Activated T-helper 1 cell treated with anti-CD3 and anti-CD28 coated beads, Interleukin-2, amount 50 U/mL, for 16 hours (primary cell): ENCODE measurements at places on chromosomes 7 and 10.

DNA sequence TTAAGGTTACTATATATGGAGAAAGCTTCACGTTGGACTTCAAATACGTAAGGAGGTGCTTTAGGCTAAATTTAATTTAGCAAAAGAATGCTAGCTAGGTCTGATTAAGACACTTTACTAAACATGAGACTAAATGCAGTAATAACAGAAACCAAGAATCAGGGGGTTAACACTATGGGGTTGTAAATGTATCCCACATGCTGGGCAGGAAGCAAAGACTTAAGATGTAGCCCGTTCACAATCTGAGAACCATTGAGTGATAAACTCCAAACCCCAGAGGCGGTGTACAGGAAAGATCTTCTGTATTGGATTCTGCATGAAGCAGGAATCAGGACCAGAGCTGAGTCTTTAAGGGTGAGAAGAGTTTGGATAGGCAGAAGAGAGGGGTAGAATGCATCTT is 60.4 kb downstream of the FZD1 start:
- no peak for DNase-seq

GRCh38 chr10:100345570-100346330 is 1.3 kb upstream of the SCD start:
- no peak for DNase-seq

- no peak for DNase-seq
Measured at GRCh38 chr10:72954596-72955554, at the start of gene PLA2G12B. Gene PLA2G12B (minus strand): TSS chr10:72954806. CDS start chr10:72954685, 121 bp downstream.

DNA sequence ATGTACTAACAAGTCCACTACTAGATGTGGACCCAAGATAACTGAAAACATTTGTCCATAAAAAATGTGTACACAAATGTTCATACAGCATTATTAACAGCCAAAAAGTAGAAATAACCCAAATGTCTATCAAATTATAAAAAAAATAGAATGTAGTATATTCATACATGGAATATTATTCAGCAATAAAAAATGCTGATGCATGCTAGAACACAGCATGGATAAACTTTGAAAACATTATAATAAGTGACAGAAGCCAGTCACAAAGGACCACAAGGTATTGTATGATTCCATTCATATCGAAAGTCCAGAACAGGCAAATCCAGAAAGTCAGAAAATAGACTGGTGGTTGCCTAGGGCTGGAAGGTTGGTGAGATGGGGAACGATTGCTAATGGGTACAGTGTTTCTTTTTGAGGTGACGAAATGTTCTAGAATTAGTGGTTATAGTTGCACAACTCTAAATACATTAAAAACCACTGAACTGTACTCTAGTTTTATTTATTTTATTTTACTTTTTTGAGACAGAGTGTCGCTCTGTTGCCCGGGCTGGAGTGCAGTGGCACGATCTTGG is 43.3 kb upstream of the ANLN start:
- DNase-seq = no peak

DNA sequence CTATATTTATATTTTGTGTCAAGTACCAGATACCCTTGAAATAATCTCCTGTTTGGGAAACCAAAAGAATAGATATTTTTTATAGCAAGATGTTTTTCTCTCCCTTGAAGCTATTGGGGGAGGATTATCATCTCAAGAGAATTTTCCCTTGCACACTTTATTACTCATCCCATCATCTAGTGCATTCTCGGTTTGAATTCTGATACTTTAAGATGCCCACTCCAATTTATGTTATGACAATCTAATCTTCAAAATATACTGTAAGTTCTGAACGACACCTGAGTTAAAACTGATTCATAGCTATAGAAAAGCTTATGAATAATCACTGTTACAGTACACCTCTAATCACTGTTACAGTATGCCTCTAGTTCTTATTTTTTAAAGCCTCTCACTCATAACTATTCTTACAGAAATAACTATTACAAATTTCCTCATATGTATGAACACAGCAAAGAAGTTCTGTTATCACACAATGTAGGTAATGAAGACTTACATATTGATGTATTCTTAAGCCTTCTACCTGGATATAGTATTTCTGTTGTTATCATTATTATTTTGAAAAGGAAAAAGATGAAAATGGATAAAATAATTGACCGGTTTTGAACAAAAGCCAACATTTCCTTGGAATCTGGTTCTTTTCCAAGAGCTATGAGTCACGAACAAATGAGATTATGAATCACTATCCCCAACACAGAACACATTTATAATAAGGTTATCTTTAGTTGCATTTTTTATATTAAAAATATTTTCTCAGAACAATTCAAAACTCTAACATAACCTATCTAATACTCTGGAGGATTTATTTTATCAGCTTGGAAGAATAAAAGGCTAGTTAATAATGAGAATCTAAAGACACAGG is 72.3 kb upstream of the FAM13C start:
- DNase-seq = no peak

DNA sequence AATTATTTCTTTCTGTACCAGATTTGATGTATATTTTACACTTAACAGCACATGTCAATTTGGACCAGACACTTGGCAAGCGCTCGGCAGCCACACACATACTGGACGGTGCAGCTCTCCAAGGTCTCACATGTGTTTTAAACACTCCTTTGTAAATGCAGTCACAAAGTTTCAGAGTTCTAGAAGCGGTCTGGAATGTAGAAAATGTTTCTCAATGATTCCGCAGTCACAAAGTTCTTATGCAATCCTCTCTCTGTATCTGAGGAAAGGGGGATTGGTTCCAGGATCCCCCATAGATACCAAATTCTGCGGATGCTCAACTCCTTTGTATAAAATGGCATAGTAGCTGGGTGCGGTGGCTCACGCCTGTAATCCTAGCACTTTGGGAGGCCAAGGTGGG is 253.0 kb upstream of the GRB10 start:
- no peak for DNase-seq

GRCh38 chr10:98416606-98417388 is 1.8 kb upstream of the PYROXD2 start:
- DNase-seq = no peak

DNA sequence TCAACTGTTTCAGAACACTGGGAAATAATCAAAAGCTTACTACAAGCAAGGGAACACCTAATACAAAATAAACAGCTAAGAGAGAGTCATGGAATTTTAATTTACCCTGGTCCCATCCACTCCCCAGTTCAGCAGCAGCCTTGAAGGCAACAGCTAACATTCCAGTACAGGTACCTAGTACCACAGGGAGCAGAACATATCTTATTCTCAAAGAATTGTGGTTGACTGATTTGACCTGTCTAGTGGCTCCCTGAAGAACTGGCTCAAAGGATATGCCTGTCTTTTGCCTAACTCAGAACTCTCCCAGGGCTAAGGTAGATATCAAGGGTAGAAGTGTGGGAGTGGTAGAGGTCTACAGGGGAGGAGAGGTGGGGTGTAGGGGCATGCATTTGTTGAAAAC is 32.3 kb downstream of the SMURF1 start:
- no peak for DNase-seq

- DNase-seq = no peak
Measured at GRCh38 chr7:106704000-106704840, 43.3 kb upstream of the CCDC71L start.

GRCh38 chr7:74023092-74023536 is 4.9 kb upstream of the ELN start:
- no peak for DNase-seq

DNA sequence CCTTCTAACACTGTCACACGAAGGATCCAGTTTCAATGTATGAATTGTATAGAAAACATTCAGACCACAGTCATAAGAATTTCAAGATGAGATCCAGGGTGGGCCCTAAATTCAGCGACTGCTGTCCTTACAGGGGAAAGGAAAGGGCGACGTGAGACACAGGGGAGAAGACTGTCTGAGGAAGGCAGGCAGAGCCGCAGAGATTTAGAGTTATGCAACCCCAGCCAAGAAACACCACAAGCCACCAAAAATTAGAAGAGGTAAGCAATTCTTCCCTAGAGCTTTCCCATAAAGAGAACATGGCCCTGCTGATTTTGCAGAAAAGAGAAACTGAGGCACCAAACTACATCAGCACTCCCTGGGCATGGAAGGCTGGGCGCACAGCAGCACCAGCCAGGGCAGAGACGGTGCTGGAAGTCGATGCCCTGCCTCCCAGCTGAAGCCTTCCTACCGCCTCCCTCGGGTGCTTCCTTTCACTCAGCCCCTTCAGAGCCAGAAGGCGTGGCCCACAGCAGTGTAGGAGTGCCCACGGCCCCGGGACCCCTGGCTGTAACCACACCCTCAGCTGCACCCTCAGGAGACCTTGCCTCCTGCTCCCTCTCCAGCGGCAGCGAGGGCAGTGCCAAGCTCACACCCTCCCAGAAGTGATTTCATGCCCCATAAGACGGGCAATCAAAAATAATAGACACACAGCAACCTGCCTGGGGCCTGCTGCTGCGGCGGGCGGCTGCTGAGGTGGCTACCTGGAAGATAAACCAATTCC is 81.0 kb upstream of the LRRC4 start:
- DNase-seq = no peak

DNA sequence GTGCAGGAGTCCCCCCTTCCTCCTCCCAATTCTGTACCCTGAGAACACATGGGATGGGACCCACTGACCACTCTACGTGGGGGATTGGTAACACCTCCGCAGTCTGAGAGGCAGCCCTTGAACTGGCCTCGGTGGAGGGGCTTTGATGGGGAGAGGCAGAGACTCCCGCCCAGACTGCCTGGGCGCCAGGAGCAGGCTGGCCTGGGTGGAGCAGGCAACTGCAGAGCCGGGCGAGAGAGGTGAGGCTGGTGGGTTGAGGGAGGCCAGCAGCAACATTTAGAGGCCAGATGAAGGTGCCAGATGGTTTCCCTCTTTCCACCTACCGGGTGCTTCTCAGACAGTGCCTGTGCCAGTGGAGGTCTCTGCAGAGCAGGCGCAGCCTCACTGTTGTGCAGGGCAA is 30.7 kb upstream of the ZNF467 start:
- DNase-seq = no peak

DNA sequence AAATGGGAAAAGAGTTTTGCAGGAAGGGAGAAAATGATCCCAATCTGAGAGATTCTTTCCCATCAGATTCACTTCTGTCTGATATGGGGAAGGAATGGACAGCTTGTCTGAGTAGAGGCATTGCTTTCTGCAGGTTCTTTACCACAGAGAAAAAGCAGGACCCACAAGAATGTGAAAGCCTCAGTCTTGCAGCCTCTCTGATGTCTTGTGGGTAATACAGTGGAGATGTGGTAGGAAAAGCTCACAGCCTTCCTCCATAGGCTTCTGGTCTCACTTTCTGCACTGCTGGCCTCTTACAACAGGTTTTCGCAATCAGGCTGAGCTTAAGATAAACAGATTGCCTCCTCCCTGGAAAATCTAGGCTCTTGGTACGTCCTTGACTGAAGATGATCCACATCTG is 551 bp downstream of the IFIT1 start:
- DNase-seq = no peak

- no peak for DNase-seq
Measured at GRCh38 chr7:70321016-70321590, 722.8 kb downstream of the AUTS2 start.

DNA sequence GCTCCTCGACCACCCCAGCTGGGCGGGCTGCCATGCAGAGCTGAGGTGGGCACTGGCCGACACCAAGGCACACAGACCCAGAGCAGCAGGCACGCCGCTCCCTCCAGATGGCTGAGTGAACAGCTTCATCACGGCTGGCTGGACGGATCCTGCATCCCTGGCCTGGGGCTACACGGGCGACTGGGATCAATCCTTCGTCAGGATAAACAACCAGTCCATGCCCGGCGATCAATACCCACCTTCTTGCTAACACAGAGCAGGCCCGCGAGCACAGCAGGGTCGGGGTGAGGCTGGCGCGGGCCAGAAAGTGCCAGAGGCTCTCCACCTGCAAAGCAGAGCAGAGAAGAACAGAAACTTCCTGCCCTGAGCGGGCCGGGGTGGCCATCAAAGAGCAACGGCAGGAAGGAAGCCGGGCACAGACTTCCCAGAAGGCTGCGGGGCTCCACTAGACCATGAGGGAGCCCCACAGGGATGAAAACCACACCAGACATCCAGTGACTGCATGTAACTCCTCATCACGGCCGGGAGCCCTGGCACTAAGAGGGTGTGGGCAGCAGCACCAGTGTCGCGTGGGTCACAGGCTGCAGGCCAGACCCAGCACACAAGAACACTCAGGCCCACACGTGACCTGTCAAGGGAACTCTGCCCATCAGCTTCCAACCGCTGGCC is 166.4 kb downstream of the MAD1L1 start:
- DNase-seq = no peak

- DNase-seq = no peak
Measured at GRCh38 chr10:77548157-77548556, 89.5 kb downstream of the KCNMA1 start.

DNA sequence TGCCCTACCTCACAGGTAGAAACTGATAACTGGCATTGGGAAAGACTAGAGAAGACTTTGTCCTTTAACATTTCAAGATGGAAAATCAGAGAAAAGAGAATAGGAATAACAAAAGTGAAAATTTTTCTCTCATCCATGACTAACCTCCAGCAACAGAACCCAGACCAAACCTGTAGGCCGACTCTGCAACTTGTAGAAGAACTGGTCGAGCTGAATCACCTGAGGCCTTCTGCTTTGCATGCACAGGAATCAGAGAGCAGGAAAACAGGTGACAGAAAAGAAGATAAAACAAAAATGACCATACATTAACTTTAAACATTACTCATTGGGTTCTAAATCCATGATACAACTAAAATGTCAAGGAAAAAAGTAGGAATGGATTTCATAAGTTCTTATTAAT is 137.1 kb downstream of the SLC25A13 start:
- DNase-seq = no peak

- no peak for DNase-seq
Measured at GRCh38 chr7:157768198-157768597, 431.4 kb downstream of the DNAJB6 start.

- DNase-seq = no peak
Measured at GRCh38 chr7:68256295-68256694, 1259.7 kb downstream of the TYW1 start.

GRCh38 chr10:21746118-21746517 is 212.1 kb downstream of the MLLT10 start:
- DNase-seq = no peak

- DNase-seq = no peak
Measured at GRCh38 chr7:101332026-101332425, 10.4 kb upstream of the IFT22 start.

DNA sequence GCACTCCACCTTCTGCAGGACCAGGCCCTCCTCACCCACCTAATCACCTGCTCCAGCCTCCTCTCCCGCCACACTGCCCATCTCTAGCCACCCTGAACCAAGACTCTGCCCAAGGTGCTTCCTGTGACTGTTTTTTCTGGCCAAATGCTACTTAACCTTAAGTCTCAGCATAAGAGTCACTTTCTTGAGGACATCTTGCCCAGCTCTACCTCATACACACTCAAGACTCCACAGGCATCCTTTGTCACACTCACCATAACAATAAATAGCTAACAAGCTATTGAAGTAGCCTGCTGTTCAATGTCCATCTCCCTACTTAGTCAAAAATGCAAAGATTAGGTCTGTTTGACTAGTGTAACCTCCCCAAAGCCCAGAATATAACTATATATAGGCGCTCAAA is 455.4 kb upstream of the NFE2L3 start:
- DNase-seq = no peak

- DNase-seq = no peak
Measured at GRCh38 chr10:84818961-84819360, 490.6 kb downstream of the CCSER2 start.

- no peak for DNase-seq
Measured at GRCh38 chr7:157736341-157736740, 399.5 kb downstream of the DNAJB6 start.

GRCh38 chr7:140384894-140385545 is 13.3 kb downstream of the SLC37A3 start:
- DNase-seq = no peak

GRCh38 chr10:55058800-55059199 is 257.8 kb upstream of the PCDH15 start:
- DNase-seq = no peak
